ENCODE measurements at places on chromosomes 3 and 15.
A peak's percentile ranks its signal among the peaks of the same experiment; 100 is the strongest.

- DNase-seq, result no peak
These were observed 2.3 kb downstream of the ANXA2 start for GRCh38 chr15:60395276-60396011.

DNA sequence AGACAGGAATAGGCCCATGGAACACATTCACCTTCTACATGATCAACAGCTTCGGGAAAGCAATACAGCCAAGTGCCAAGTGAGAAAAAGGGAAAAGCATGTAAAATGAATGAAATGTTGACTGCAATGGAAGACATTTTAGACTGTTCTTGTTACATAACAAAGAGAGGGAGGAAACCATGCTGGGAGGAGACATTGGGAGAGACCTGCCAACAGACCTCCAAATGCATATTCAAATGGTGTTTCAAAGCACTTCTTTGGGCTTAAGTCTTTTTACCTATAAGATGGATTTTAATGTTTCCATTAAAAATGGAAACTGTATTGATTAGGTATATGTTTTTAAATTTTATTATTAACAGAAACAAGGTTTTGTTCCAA lies 350.0 kb upstream of the THBS1 start:
- DNase-seq, result no peak

DNA sequence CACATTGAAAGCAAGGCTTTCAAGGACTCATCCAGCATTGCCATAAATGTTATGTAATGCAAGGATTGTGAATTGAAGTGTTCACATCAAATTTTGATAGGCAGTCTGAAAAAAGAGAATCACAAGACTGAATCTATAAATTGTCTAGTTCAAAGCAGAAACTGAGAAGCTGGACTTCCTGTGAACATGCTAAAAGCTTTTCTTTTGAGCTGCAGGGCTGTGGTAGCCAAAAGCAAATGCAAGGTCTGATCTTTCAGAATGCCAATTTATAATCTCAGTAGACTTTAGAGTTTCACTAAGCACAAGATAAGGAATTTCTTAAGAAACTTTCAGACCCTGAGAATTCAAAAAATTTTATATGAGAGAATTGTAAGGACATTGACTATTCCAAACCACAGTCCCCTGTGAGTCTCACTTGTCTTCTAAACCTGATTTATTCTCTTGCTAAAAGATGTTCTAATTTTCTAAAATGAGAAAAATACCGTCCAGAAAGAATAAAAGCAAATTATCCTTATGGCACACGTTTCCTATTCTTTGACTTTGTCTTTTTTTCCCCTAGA lies 1700.3 kb downstream of the OTOL1 start:
- DNase-seq, result no peak

GRCh38 chr3:13040361-13041074 lies 32.7 kb downstream of the IQSEC1 start:
- DNase-seq, result no peak

DNA sequence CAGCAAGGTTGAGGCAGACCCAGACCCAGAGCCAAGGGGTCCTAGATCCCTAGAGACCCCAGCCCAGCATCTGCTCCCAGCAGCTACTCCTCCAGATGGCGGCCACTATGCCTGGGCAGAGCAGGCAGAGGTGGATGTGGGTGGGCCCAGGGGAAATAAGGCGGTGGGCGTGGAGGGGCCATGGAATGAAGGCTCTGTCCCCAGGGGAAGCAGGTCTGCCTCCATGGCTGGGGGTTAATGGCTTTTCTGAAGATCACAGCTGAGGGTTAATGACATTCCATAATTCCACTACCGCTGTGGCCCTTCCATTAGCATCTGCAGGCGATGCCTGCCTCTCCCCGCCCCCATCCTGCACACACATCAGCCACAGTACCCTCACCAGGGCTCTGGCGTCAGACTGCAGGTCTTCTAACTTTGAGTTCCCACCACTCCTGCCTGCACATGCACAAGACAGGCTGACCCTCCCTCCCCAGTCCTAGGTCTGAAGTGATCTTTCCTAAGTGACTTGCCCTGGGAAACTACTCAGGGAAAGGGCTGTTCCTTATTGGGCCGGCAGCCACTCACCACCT lies 41.2 kb downstream of the CCDC33 start:
- no peak for DNase-seq

DNA sequence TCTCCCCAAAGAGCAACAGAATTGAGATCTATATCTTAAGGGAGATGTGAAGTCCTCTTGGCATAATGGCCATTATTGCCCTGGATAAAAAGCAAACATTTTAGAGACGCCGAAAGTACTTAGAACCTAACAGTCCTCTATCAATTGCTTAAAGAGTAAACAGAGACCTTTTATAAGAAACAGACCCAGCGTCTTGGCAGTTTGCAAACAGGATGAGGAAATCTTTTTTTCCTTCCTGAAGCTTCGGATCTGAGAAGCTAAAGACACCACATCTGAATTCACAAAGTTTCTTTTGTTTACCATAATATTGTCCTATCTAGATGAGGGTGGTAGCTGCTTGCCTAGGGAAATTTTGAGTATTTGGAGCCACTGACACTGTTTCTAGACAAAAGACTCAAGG lies 59.9 kb upstream of the LIMD1 start:
- DNase-seq, result no peak

DNA sequence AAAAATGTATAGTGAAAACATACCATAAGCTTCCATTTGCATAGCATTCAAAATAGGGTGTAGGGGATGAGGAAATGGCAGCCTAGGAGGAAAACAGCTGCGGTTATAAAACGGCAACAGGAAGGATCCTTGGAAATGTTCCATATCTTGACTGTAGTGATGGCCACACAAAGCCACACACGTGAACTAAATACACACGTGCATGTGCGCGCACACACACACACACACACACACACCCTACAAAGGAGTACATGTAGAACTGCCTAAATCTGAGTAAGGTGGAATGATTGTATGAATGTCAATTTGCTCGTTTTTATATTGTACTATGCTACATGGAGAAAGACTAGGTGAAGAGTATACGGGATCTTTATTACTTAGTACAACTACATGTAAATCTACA lies 3.9 kb upstream of the IREB2 start:
- no peak for DNase-seq

DNA sequence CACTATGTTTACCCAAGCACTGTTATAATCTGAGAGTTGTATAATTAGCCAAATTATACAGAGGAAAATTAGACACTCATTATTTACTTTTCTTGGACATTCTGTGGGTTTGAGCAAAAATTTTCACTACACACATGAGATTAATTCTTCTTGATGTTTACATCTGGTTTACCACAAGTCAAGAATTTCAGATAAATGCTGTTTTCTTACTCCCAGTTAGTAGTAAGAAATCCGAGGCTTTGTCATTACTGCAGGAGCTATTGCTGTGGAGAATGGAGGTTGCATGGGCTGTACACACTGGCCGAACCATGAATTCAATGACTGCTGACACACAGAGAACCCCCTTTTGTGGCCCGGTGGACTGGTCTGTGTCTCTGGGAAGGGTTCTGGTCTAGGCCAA lies 207.7 kb upstream of the CFAP20DC start:
- no peak for DNase-seq

DNA sequence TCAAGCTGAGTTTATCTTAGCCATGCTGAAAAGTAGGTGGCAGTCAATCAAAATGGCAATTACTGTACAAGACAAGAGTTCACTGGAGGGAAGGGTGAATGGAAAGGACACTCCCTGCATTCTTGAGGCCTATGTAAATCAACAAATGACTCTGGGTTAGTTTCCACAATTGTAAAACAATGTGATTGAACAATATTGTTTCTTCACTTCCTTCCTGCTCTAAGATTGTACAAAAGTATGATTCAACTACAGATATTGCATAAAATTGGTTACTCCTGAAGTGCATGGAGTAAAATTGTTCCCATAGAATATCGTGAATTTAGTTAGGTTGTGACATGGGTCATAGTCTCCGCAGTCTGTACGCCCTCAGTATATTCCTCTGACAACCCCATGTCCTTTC lies 277.6 kb downstream of the LPP start:
- peak; percentile 91 for DNase-seq
